ENCODE measurements at places on chromosomes 2 and 18.

- DNase-seq: no peak
Measured at GRCh38 chr2:212194396-212194795, 344.2 kb downstream of the ERBB4 start.

- DNase-seq: no peak
Measured at GRCh38 chr2:103991591-103991990, 862.3 kb upstream of the POU3F3 start.

- DNase-seq: no peak
Measured at GRCh38 chr2:97664636-97664970, 759 bp upstream of the ACTR1B start.

GRCh38 chr18:13482618-13482945, 243.8 kb downstream of the FAM210A start:
- DNase-seq: no peak

GRCh38 chr2:184394642-184395041, 203.7 kb upstream of the ZNF804A start:
- DNase-seq: no peak

DNA sequence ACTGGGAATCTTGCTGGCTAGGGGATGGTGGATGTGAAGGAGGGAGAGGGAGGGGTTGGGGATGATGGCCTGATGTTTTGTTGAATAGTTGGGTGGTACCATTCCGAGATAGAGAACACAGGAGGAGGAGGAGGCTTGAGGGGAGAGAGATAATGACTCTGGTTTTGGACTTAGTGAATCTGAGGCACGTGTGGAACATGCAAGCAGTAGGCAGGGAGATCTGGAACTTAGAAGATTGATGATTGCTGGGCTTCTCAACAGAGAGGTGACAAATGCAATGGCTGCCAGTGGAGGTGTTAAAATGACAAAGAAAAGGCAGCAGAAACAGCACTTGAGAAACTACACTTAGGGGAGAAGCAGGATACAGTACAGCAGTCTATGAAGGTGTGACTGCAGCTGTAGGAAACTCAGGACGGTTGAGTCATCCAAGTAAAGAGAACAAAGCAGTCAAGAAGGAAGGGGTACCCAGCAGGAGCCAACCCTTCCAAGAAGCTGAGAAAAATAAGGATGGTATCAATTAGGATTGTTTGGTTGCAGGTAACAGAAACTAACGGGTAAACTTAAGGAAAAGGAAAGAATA, 221.4 kb upstream of the FBXO11 start:
- no peak for DNase-seq

DNA sequence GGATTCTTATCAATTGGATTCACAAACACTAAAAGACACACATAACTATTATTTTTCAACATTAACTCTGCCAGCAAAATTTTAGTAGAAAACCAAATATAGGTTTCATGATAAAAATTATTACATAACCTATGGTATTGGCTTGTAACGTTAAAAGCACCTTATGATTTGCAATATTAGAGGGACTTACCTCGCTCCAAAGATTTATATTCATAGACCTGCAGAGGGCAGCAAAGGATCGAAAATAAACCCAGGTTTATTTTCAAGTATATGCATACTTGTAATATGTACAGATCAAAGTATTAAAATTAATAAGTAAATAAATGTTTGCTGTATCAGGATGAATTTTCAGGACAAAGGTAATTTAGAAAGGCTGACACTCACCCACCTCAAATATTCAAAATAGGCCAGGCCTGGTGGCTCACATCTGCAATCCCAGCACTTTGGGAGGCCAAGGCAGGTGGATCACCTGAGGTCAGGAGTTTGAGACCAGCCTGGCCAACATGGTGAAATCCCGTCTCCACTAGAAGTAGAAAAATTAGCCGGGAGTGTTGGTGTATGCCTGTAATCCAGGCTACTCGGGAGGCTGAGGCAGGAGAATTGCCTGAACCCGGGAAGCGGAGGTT, 45.3 kb downstream of the LRPPRC start:
- DNase-seq: no peak

DNA sequence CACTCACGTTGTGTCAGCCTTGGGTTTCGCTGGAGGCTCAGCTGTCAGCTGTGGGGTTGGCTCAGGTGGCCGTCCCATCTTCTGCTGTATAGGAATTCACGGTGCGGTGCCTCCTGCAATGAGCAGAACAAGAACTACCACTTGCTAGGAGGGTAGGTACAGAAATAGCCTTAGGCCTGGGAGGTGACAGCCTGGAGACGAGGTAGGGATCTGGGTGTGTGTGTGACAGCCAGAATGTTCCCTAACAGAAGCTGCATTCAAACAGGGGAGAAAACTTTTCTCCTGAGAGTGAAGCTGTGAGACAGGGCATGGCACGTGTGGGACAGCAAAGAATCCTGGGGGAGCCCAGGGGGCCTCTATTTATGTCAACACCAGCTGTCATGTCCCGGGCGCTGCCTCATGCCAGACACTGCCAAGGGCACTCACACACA, 8.4 kb upstream of the MAL start:
- no peak for DNase-seq

Measured in stimulated activated CD4-positive, alpha-beta T cell treated with anti-CD3 and anti-CD28 coated beads, Interleukin-1b, Interleukin-23, amount 100 ng/mL, for 48 hours (primary cell).